Peyer's patch (tissue), 4 donors: ENCODE measurements at places on chromosomes 1 and 21. TPM values are rescaled to one million over a fixed set of nuclear protein-coding genes. Genes with fewer than 3 reads are reported as not detected.

- no peaks in the 10 kb centered on the region for H3K4me1 ChIP-seq
- no peak overlapping the region for H3K4me3 ChIP-seq
- peaks cover 5% of the 10 kb centered on the region for H3K36me3 ChIP-seq
- H3K27ac ChIP-seq: no peak overlapping the region
- DNase-seq: no peak
- no peaks in the 10 kb centered on the region for H3K27me3 ChIP-seq
Observed at GRCh38 chr1:171334024-171334640, 20.1 kb downstream of the FMO4 start.

DNA sequence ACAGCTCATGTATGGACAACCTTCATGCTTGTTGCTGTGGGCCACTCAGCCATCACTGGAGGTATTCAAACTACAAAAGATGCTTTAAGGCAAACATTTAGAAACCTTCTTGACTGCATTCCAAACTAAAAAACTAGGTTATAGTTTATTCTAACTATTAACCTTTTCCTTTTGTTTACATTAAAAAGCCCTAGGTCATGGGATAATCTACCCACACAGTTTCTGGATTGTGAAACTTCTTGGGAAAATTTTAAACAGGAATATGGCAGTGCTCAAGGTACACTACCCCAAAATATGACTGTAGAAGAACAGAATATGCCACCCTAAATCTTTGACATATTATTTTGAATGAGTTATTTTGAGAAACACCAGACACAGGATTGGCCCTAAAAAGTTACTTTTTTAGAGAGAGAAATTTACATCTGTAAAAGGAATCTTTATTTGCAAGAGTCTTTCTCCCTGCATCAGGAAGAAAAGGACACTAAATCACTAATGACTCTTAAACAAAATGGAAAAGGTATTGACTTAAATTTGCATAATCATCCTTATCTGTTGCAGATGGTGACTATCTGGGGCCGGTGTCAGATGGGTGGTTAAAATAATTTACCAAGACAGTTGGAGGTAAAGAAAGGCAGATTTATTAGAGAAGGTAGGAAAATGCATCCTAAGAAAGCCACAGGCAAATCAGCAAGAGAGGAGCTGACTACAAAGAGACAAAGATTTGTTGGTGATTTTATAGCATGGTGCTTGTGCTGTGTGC, 25.1 kb upstream of the NUF2 start:
- DNase-seq: no peak
- H3K4me3 ChIP-seq: no peak overlapping the region
- no peaks in the 10 kb centered on the region for H3K36me3 ChIP-seq

DNA sequence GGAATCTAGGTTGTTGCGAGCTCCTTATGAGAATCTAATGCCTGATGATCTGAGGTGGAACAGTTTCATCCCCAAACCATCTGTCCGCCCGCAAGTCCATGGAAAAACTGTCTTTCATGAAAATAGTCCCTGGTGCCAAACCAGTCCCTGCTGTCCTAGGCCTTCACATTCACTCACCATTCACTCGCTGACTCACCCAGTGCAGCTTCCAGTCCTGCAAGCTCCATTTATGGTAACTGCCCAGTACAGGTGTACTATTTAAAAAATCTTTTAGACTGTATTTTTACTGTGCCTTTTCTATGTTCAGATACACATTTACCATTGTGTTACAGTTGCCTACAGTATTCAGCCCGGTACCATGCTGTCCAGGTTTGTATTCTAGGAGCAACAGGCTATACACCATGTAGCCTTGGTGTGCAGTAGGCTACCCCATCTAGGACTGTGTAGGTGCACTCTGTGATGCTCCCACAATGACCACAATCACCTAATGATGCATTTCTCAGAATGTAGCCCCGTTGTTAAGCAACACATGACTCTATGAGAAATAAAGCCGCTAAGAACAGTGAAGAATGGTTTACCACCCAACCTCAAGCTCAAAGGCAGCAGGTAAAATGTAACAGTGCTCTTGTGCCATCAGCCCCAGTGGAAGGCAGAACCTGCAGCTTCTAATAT, 2.4 kb downstream of the ECHDC2 start:
- no peaks in the 10 kb centered on the region for H3K4me1 ChIP-seq
- H3K36me3 ChIP-seq: no peaks in the 10 kb centered on the region
- no peak overlapping the region for H3K27ac ChIP-seq

- H3K27me3 ChIP-seq: no peaks in the 10 kb centered on the region
- H3K4me1 ChIP-seq: no peaks in the 10 kb centered on the region
- H3K4me3 ChIP-seq: no peak overlapping the region
- H3K27ac ChIP-seq: no peak overlapping the region
- DNase-seq: peak; percentile 19
Observed at GRCh38 chr1:222420633-222421032, 127.3 kb downstream of the HHIPL2 start.

- no peaks in the 10 kb centered on the region for H3K4me1 ChIP-seq
- H3K27ac ChIP-seq: no peak overlapping the region
- DNase-seq: no peak
- H3K27me3 ChIP-seq: no peaks in the 10 kb centered on the region
- no peak overlapping the region for H3K4me3 ChIP-seq
Observed at GRCh38 chr1:234325878-234326496, 47.3 kb upstream of the COA6 start.

GRCh38 chr1:202069662-202070061, 53.1 kb upstream of the GPR37L1 start:
- H3K36me3 ChIP-seq: no peaks in the 10 kb centered on the region
- H3K27ac ChIP-seq: no peak overlapping the region
- no peak overlapping the region for H3K4me3 ChIP-seq
- H3K4me1 ChIP-seq: no peaks in the 10 kb centered on the region

DNA sequence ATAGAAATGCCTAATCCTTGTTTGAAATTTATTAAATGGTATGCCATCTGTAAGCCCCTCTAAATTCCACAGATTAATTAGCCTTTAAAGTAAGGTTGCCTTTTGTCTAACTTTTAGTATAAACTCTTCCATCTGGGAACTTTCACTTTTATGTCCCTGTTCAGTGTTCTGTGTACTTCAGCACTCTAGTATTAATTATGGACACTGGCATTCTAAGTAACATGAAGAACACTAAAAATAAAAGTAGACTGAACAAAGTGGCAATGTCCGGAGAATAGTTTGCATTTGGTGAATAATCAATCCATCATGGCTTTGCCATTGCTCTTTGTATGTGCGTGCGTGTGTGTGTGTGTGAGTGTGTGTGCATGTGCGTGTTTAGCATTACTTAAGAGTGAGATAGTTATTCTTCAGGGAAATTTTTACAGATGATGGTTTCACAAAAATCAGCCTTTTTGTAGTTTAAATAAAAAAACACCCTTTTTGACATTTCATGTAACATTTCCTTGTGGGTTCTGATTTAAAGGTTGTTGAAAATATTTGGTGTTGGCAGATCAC, 51.1 kb downstream of the ATF6 start:
- H3K4me1 ChIP-seq: no peaks in the 10 kb centered on the region
- no peaks in the 10 kb centered on the region for H3K27me3 ChIP-seq
- H3K36me3 ChIP-seq: no peaks in the 10 kb centered on the region
- no peak for DNase-seq
- H3K27ac ChIP-seq: no peak overlapping the region
- H3K4me3 ChIP-seq: no peak overlapping the region

DNA sequence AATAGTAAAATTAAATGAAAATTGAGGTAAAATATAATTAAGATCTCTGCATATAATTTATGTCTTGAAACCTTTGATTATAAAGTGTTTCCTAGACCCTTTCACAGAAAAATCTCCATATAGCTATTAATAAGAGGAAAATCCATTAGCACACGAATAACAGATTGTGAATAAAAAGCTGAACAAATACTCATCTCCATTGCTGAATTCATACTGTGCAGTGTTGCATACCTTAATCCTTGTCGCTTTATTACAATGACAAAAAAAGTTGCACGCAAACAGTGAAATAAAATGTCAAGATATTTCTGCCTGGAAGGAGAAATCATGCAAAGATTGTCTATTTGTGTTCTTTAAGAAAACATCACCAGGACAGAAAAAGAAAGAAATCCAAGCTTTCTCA, 499.1 kb upstream of the TMPRSS15 start:
- H3K36me3 ChIP-seq: no peaks in the 10 kb centered on the region
- no peaks in the 10 kb centered on the region for H3K27me3 ChIP-seq
- H3K27ac ChIP-seq: no peak overlapping the region

- no peaks in the 10 kb centered on the region for H3K36me3 ChIP-seq
- no peak overlapping the region for H3K4me3 ChIP-seq
- no peak overlapping the region for H3K27ac ChIP-seq
- H3K27me3 ChIP-seq: no peaks in the 10 kb centered on the region
- DNase-seq: no peak
- H3K4me1 ChIP-seq: peaks cover 5% of the 10 kb centered on the region
Observed at GRCh38 chr1:28374297-28374696, 4.8 kb downstream of the PHACTR4 start.

Gene ARMH1
- total RNA-seq: 7.7 TPM

Gene FBXO44
- 15.4 TPM for total RNA-seq

Gene RBP7
- total RNA-seq: not detected

Gene TEDDM1
- total RNA-seq: not detected

Gene MARK1
- 3.0 TPM for total RNA-seq

Gene KRTAP10-6
- not detected for total RNA-seq
